Dermis blood vessel endothelial cell (primary cell): ENCODE measurements at places on chromosomes 5 and 9. TPM values are rescaled to one million over a fixed set of nuclear protein-coding genes. Genes with fewer than 3 reads are reported as not detected.

GRCh38 chr5:170117736-170118135 is 12.0 kb downstream of the FOXI1 start:
- DNase-seq, result no peak

GRCh38 chr9:112654282-112654681 is 63.6 kb downstream of the INIP start:
- no peak for DNase-seq

DNA sequence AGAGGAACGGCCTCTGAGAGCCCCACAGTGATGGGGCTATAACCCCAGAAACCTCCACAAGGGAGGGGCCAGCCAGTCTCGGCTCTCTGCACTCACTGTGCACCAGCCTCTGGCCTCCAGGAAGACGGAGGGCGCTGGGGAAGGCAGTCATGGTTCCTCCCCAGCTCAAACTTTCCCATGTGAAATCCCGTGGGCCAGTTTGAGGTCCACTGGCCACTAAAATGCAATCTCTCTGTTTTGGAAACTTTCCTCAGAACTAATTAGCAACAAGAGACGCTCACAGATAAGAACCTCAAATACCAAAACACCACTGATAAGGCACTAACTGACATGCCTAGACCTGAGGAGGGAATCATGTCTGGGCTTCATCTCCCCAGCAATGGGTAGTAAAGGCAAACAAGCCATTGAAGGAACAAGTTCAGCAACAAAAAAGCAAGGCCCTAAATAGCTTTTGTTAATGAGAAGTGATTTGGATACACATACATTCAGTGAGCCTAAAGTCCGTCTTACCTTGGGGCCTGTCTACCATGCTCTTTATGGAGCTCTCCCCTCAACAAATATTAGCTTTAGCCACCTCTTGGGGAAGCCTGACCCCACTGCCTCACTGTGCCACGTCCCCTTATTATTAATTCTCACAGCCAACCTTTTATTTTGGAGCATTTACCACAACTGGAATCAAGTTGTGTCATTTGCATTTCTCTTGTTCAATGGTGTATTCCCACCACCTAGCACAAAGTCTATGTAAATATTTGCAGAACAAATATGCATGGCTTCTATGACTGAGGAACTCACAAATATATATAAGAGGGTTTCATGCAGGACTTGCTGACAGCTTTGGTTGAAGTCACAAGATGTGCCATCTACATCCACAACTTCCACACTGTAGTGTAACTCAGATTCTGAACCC is 56.1 kb upstream of the GLRX start:
- DNase-seq, result no peak

GRCh38 chr5:1153428-1153827 is 41.6 kb upstream of the SLC12A7 start:
- DNase-seq, result no peak

DNA sequence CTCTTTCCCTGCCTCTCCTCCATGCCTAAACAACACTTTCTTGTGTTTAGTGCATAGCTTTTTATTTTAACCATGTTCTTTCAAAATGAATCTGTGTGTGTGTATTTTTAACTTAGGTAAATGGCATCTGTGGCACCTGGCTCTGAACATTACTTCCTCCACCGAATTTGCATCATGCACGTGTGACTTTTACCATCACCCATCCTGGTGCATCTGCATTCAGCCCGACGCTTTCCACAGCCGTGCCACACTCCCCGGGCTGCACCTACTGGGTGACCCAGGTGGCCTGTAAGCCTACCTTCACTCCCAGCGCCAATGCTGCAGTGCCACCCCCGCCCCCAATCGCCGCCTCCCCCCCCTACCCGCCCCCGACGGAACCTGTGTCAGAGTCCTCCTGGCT is 12.7 kb upstream of the FCN1 start:
- no peak for DNase-seq

DNA sequence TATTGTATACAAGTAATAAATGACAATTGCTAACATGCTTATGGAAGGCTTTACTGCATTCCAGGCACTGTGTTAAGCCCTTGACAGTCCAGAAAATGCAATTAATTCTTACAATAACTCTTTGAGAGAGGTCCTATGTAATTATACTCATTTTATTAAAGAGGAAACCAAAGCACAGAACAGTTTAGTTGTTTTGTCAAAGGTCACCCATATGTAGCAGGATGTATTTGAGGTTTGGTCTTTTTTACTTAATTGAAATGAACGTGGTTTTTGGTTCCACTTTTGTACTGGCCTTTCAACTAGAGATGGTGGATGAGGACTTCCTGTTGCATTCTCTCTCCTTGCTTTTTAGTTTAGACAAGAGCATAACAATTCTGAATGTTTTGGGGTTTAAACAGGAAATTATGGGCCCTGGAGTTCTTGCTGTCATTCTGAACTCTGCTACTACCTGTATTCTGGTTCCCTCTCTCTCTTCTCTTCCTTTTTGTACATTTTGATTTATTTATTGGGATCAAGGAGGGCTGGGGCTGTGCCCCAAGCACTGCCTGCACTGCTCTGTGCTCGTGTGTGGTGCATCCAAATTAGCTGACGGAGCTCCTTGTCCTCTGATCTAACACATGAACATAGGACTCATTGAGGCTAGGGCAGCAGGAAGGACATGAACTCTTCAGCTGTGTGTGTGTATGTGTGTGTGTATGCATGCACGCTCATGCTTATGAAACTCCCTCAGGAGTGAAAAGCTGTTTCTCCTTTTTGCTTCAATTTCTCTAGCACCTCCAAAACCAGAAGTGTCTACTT is 47.4 kb downstream of the SLC28A3 start:
- no peak for DNase-seq

DNA sequence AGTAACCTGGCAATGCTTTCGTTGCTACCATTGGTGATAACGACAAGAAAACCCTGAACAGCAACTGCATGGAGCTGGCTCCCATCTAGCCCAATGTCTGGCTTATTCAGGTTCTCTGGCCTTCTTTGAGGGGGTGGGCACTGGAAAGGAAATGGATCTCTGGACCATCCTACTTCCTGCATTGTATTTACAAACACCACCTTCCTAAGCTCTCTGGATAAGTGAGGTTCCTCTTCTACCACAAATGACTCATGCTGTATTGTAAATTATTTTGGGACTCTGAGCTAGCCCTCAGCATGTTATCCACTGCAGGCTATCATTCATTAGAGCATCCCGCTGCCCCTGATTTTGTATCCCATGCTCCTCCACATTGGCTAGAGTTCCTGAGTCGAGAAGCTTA is 136.9 kb upstream of the KLF9 start:
- DNase-seq, result no peak

DNA sequence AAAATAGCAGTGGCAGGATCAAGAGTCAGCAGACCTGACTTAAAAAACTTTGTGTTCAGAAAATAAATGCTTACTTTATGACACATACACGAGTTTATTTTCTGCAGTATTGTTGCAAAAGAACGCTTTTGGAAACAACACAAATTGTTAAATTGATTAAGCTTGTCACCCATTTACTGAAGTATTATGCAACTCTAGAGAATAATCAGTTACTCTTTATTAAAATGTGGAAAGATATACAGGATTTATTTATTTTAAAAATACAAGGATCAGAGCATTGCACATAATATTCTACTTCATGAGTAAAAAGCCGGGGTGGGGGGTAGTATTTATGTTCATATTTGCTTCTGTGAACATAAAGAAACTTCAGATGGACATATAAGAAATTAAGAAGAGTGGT is 20.0 kb downstream of the FYB1 start:
- no peak for DNase-seq

DNA sequence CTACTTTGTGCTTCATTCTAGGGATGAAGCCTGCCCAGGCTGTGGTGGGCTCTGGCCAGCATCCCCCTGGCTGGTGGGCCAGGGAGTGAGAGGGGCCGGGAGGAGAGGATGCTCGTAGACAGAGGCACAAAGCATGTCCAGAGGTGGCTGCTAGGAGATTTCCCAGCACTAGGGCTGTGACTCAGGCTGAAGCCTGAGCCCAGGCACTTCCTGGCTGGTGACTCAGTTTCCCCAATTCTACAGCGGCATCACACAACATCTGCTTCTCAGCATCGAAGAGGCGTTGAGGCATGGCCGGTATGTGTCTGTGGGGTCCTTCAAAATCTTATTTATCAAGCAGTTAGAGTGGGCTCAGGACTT is 55.6 kb downstream of the DUSP1 start:
- DNase-seq, result peak; percentile 52

The PCDHB15 gene
- total RNA-seq, result 0.65 and 1.0 TPM in 2 replicates

The ANKRD31 gene
- 0.05 TPM in 1 of 2 replicates, not detected in the other for total RNA-seq

The SPATA31E1 gene
- total RNA-seq, result not detected in 2 replicates

The PRRX2 gene
- total RNA-seq, result 0.56 and 1.2 TPM in 2 replicates
